ENCODE measurements at places on chromosomes 16 and 17.
A peak's percentile ranks its signal among the peaks of the same experiment; 100 is the strongest.

DNA sequence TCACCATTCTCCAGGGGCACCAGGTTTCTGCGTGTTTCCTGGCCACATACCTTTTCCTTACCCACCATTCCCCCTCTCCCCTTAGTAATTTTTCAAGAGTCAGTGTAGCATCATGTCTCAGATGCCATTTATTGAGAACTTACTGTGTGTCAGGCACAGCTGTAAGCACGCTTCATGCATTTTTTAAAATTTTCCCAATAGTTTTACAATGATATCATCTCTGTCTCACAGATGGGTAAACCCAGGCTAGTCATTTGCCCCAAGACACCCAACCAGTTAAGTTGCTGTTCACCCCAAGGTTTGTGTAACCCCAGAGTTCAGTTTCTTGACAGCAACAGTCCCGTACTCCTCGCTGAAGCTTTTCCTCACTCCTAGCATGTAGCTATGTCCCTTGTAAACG lies 56.4 kb upstream of the IRX3 start:
- no peak for DNase-seq

DNA sequence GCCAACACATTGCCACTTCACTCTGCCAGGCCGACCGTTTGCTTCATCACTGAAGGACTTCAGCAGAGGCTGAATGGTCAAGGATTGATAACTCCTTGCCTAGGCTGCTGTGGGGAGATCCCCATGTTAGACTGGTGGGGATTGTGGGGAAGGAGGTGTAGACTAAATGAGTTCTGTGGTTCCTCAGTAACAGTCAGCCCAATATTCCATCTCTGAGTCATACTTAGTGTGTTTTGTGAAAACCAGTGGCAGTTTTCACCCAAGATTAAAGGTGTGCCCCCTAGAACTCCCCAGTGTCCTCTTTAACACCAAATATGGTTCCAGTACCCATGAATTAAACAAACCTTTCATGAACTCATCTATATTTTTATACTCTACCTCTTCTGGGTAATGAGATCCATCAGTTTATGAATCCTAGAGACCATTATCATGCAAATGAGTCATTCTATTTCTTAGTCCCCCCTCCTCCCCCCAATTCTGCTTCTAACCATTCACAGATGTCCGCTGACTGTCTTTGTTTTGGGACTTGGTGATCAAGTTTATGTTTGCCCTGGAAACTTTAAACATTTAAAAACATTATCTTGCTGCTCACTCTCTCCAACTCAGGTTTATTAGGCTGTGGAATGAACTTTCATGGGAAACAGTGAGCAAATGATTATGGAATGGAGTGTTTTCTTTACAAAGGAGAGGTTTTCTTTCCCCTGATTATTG lies 66.8 kb upstream of the GAS7 start:
- no peak for DNase-seq

GRCh38 chr16:51184702-51185433 lies 33.8 kb upstream of the SALL1 start:
- no peak for DNase-seq

- peak; percentile 78 for DNase-seq
Measured at GRCh38 chr17:44269535-44270240, 1.8 kb upstream of the SLC4A1 start.

- no peak for DNase-seq
Measured at GRCh38 chr17:55727920-55728319, 5.3 kb upstream of the TMEM100 start.

DNA sequence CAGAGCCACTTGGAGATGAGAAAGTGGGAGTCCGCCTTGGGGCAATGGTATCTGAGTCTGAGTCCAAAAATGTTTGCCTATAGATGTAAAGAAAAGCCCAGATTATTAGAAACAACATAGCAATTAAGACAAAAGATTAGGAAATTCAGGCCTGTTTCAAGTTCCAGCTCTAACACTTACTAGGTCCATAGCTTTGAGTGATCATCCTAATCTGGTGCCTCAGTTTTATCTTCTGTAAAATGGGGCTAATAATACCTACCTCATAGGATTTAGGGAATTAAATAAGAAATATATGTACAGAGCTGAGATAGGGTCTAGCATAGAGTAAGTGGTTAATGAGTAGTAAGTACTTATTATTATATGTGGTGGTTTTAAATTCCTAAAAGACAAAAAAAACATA lies 58.6 kb upstream of the NLK start:
- no peak for DNase-seq

GRCh38 chr16:30797670-30798309 lies 10.8 kb upstream of the ZNF629 start:
- no peak for DNase-seq

GRCh38 chr16:85908889-85909589 lies 10.1 kb downstream of the IRF8 start:
- DNase-seq = peak; percentile 60

All from right hindlimb (tissue), 1 donor.